ENCODE measurements at places on chromosomes 16 and 17.

- no peak for DNase-seq
These were observed 1.5 kb downstream of the HOXB3 start for GRCh38 chr17:48588528-48588927.

DNA sequence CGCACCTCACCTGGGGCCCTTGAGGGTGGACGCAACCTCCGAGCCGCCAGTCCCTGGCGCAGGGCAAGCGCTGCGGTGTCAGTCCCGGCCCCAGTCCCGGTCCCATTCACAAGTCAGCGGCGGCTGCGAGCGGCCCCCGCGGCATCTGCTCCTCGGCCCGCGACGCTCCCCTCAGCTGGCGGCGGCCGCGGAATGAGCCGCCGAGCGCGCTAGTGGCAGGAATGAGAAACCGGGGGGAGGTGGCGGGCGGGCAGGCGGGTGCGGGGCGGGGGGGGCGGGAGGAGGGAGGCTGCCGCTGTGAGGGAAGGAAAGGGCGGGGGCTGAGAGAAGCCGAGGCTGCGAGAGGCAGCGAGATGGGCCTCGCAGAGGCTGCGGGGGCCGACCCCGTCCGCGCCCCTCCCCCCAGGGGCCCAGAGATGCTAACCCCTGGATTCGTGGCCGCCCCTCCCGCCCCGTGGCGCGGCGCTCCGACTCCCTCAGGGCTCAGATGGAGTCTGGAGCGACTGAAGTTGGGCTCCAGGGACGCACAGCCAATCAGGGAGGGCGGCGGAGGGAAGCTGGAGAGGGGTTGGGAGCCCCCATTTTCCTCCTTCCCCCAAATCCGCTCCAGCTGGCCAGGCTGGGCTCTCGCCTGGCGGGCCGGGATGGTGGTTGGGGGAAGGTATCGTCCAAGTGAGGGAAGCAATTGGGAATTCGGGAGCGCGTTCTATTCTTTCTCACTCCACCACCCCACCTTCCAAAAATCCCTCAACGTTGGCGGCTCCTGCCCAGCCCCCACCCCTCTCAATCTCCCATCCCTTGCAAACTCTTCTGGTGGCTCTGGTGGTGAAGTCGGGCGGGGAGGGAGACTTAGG, at the start of gene CDH11:
CDH11 (minus strand) TSS at position 194 of the 854 bp plus-strand sequence. CDS start 117,194 bp downstream, outside the sequence.
- DNase-seq, result no peak

- no peak for DNase-seq
These were observed 50.6 kb downstream of the MPHOSPH6 start for GRCh38 chr16:82119405-82119804.

DNA sequence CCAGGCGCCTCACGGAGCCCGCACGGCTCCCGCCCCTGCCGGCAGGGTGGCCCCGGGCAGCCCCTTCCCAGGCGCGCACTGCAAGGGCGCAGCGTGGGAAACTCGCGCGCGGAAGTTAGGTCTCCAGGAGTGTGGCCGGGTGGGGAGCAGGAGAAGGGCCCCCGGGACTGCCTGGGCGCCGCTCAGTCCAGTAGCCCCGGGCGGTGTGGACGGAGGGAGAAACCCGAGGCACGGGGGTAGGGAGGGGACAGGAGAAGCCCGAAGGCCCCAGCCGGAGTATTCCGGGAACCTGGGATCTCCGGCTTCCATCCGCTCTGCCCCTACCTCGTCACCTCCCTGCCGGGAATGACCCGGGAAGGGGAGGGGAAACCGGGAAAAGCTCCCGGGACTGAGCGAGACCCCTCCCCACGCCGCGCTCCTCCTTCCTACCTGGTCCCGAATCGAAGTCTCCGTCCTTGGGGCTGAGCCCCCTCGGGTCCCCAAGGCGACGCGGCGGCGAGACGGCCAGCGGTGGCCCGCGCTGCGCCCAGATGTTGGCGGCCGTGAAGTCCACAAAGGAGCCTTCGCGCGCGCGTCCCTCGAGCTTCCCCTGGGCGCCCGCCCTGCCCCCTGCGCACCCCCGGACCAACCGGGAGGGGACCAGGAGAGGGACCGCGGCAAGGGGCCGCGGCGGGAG, 418 bp downstream of the SOCS3 start:
- DNase-seq, result no peak

GRCh38 chr17:76742958-76743357, 5.0 kb downstream of the MFSD11 start:
- no peak for DNase-seq

DNA sequence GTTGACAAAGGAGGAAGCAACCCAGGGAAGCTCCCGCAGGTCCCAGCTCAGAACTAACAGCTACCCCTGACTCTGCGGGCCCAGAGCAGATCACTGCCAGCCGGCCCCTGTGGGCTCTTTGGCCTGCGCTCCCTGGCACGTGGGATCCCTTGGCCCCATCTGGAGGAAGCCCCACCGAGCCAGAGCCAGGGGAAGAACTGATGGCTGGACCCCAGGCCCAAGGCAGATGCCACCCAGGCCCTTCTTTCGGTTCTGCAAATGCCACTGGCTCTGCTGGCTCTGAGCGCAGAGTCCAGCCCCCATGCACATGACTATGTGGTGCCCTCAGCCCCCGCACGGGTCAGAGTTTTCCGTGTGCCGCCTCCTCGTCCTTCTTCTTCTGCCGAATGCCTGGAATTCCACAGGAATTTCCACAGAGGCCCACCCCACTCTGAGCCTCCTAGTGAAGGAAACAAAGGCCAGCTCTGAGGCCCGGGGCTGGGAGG, 35.8 kb upstream of the SNN start:
- no peak for DNase-seq

DNA sequence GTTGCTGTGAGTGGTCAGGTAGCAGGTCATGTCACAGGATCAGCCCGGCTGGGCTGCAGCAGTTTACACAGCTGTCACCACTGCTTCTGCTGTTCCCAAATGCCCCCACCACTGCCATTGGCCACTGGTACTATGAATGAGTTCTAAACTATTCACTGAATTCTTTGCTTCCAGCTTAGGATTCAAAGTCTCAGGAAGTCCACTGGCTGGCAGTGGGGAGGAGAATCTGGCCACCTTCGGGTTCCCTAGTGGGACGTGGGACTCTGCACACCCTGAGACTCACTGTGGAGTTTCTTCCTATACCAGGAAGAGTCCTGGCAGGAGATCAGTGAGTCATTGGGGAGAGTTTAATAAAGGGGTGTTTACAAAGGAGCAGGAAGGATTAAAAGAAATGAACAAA, 6.9 kb downstream of the MT1X start:
- DNase-seq, result no peak

GRCh38 chr17:51154176-51154575, 817 bp downstream of the NME1 start:
- DNase-seq, result no peak

- DNase-seq, result no peak
These were observed 156.2 kb downstream of the CYB561 start for GRCh38 chr17:63289931-63290330.

DNA sequence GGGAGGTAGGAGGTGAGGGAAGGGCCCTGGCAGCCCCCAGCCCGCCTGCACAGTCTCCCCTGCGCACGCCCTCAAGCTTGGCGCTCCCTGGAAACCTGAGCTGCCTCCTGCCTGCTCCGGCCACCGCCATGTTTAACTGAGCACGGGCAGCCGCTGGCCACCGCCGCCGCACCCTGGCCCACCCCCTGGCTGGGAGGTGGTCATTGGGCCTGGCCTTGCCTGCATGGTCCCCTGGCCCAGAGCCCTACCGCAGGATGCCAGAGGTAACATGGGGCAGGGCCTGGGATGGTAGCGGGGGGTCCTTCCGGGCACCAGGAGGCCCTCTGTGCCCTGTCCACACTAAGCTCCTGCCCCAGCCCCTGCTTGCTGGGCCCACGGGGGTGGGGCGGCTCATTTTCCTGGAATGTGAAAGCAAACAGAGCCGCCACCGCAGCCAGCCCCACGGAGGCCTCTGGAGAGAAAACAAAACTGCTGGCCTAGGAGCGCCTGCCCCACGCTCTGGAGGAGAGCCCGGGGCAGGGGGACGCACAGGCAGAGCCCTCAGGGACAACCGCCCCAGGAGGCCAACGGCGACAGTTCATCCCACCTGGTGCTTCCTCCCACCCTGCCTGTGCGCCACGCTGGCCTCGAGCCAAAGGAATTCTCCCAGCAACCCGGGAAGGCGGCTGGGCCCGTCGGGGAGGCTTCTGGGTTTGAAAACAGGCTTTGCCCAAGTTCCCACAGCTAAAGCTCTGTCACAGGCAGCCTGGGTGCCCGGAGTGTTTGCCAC, 8.9 kb downstream of the NHERF2 start:
- DNase-seq, result no peak

GRCh38 chr16:80390046-80390445, 150.7 kb upstream of the DYNLRB2 start:
- DNase-seq, result no peak

DNA sequence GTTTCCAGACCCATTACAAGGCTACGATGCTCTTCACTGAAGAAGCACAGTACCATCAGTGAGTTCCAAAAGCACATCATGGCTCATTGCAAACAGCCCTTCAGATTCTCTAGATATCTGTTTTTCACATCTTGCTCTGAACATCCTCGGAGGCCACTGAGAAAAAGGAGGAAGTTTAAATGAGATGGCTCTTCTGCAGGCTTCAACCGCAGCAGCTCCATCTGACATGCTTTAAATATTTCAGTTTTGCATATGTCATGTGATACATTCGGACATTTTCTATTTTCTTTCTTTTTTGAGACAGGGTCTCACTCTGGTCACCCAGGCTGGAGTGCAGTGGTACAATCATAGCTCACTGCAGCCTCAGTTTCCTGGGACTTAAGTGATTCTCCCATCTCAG, 396.8 kb downstream of the NPIPA8 start:
- no peak for DNase-seq

- DNase-seq, result no peak
These were observed 5.0 kb downstream of the IGFBP4 start for GRCh38 chr17:40448213-40448638.

GRCh38 chr16:11611871-11612664, 25.3 kb upstream of the LITAF start:
- no peak for DNase-seq

- DNase-seq, result no peak
These were observed 537.1 kb upstream of the EEF2KMT start for GRCh38 chr16:5634666-5635180.

DNA sequence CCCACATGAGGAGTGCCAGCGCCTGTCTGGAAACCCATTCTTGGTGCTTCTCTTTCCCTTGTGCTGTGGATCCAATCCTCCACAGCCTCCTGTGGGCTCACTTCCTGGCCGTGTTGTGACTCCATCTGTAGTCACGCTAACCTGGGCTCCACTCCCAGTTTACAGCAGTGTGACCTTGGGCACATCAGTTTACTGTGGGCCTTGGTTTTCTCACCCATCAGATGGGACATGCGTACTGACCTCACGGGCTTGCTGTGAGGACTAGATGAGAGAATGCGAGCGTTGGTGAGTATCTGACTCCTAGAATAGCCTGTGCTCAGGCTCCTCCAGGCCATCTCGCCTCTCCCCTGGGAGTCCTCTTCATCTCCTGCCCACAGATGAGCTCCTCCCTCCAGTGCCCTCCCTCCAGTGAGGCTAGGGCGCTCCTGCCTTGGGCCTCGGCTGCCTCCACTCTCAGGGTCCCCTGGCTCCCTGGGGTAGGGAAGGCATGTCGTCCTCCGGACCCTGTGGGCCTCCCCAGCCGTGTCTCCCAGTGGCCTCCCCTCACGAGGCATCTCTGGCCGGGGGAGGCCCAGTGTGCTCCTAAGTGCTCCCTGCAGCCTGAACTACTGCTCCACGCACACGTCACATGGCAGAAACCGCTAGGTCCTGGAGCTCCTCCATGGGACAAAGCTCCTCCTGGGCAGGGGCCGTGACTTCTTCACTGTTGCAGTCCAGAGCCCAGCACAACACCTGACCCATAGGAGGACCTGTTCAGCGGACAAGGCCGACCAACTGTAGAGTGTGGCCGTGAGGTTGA, 5.2 kb upstream of the FOXJ1 start:
- DNase-seq, result peak; percentile 52

- DNase-seq, result no peak
These were observed 2.1 kb downstream of the CLDN7 start for GRCh38 chr17:7260151-7260550.

DNA sequence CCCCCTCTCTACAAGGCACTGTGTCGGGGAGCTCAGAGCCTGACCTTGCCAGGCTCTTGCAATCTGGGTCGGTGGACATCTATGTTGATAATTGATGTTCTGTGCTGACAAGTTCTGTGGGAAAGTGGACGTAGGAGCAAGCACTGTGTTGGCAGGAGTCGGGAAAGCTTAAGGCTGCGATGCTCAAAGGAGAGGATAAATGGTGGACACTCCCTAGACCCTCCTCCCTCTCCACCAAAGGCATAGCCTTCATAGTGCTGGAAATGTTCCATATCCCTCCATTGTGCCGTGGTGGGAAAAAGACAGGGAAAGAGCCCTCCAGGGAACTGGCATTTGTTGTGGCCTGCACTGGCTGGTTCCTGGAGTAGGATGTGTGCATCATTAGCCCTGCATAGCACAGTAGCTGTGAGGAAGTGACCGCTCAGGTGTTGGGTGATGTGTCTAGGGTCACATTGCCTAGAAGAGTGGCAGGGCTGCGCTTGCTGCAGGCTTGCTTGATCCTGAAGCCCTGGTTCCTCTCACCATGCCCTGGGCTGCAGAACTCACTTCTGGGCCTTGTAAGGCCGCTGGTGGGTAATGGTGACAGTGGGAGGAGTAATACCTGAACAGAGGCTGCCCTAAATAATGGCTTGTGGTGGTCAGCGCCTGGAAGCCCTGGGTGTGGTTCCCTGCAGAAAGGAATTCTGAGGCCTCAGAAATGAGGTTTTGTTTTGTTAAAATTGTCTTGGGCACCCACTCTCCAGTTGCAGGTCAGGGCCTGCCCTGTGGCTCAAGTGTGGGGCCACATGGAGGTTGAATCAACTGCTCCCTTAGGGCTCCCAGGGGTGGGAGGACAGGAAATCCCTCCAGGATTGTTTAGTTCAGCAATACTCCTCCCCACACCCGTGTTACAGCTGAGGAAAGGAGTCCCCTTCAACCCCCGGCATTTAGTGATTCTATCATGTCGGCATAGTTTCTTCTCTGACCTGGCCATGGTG, 62.6 kb downstream of the KSR1 start:
- no peak for DNase-seq

GRCh38 chr17:50949989-50950877, 84.1 kb upstream of the TOB1 start:
- DNase-seq, result peak; percentile 53

- DNase-seq, result no peak
These were observed 104.6 kb downstream of the TRIM37 start for GRCh38 chr17:59002126-59002525.

- no peak for DNase-seq
These were observed 7.0 kb upstream of the SLC39A11 start for GRCh38 chr17:73099511-73099910.

- DNase-seq, result no peak
These were observed 4.4 kb downstream of the PNPO start for GRCh38 chr17:47945529-47946508.

DNA sequence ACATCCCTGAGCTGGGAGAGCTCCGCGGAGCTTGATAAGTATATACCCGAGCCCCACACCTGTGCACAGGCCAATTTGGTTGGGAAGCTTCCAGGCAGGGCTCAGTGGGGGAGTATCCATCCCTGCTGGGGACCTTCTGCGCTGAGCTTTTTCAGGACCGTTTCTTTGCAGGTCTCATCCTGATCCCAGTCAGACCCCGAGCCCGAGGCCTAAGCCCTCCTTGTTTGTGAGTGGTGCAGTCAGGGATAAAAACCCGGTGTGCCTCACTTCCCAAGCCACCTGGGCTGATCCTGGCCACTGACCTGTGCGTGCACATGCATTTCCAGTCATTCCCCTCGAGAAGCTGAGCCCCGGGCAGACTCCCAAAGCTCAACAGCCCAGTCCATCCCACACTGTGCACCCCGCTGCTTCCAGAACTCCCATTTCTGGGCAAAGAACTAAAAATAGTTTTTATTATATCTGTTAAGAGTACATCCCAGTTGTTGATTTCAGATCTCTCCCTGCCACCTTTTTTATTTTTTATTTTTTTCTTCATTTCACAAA, 27.3 kb upstream of the NAT9 start:
- DNase-seq, result no peak
